DMS 273 treated with DMSO at 0.1 percent for 48 hours (cell line): ENCODE measurements at places on chromosomes 12 and 14.

DNA sequence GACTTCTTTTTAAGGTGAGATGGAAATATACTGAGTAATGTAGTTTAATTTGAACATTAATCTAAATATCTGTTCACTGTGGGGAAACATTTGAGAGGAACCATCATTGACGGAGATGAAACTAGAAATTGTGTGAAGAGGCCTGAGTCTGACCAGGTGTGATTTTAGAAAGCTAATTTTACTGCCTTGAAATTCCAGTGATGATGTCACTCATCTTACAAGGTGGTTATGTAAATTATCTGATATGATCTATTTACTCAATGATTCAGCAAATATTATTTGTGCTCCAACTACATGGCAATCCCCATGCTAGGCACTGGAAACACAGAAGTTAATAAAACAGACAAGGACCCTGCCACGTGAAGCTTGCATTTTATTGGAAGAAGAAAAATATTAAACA lies 435.7 kb upstream of the DCN start:
- DNase-seq: no peak

- DNase-seq: no peak
These were observed 586.4 kb downstream of the MED13L start for GRCh38 chr12:115691123-115691522.

DNA sequence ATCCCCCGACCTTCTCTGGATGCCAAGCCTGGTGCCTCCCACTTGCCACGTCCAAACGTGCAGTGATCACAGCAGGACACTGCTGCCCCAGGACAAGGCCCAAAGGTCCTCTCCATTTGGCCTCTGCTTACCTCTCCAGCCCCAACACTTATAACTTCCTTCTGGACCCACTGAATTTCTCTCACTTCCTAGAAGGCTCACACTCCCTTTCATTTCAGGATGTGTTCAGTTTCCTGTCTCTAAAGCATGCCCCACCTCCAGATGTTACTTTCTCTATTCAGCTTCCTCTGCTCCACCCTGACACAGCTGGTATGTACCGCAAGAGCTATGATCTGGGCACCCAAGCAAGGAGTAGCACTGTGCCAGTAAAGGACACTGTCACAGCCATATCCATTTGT lies 33.0 kb downstream of the CDKL1 start:
- DNase-seq: no peak

- no peak for DNase-seq
These were observed 196.9 kb downstream of the KITLG start for GRCh38 chr12:88383405-88383804.

DNA sequence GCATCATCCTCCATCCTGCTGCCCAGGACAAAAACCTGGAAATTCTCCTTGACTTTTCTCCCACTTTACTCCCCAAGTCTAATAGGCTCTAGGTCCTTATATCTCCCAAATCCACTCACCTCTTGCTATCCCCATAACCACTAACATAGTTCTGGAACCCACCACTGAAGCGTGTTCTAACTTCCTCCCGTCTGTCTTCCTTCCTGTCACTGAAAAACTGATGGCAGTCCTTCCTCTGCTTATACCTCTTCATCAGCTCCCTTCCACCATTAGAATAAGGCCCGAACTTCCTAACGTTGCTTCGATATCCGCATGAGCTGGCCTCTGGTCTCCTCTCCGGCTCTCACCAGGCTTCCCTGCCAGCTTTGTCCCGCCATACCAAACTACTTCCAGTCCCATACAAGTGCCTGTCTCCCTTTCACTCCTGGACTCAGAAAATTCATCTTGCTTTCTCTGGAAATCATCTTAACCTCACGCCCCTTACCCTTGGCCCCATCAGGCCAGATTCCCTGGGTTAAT lies 63.0 kb upstream of the BCL2L14 start:
- no peak for DNase-seq

DNA sequence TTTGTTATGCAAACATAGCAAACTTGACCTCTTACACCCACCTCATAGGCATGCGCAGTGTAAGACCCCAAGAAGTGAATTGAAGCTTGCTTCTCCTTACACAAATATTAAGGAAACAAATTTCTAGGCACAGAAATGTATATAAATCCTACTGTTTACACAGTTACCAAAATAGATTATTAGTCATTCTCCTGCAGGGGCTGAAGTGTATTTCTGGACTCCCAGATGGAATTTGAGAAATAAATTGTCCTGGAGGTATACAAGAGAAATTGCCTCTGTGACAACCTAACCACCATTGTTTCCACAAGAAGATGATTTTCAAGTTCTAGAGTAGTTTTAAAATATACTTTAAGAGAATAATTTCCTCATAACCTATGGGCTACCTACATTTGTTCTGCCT lies 656.0 kb upstream of the MDGA2 start:
- no peak for DNase-seq
